ENCODE measurements at places on chromosomes 2 and 18.

DNA sequence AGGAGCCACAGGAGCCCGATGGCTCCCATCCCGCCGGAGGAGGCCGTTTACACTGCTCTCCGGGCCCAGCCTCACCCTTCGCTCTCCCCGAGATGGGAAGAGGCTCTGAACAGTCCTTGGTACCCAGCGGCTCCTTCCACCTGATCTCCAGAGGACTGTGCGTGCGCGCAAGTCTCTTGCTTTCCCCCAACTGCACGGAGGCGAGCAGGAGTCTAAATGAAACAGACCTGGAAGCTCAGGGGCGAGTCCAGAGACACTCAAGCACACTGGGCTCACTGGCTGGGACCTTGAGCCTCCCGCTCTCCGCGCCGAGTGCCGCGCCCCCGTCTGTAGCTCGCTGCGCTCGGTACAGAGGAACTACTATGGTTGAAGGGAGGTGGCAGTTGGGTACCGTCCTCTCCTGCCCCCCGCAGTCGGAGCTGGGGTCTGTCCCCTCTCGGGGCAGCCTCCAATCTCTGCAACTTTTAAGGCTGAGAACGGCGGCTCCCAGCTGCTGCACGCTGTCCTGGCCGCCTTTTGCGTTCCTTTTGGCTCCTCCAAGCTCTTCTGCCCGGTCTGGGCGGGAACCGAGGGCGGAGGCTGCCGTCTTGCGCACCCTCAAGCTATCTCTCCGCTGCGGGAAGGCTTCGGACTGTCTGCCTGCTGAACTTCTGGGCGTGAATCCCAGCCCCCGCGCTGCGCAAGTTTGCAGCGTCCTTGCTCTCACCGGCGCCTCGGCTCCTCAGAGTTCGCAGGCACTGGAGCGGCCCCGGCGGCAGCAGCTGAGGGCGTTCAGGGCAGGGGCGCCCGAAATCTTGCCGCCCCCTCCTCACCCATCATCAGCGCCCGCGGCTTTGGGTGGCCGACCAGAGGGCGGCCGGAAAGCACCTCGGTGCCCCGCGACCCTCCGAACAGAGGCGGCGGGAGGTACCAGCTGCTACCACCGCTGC, 491 bp downstream of the ALK start:
- no peak for DNase-seq

DNA sequence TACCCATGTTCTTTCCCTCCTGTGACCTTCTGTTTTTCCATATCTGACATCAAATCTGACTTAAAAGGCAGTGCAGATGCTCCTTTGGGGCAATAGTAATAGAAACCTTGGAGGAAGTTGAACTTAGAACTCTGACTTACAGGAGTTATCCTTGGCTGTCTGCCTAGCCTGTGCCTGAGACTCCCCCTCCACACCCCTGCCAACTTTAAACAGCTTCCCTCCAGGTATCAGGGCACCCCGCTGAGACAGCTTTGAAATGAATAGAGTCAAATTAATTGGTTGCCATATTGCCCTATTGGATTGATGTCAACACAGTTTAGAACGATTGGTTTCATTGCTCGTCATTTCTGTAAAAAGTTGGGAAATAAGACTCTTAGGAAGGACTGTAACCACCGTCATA, 322.0 kb downstream of the PRKCE start:
- DNase-seq: no peak

- no peak for DNase-seq
Observed at GRCh38 chr18:31010601-31011000, 31.9 kb downstream of the DSC3 start.

- no peak for DNase-seq
Observed at GRCh38 chr2:67848551-67849285, 214.1 kb downstream of the C1D start.

- DNase-seq: no peak
Observed at GRCh38 chr2:124585277-124585676, 560.2 kb downstream of the CNTNAP5 start.

GRCh38 chr2:142872882-142873724, 4.4 kb upstream of the KYNU start:
- no peak for DNase-seq

DNA sequence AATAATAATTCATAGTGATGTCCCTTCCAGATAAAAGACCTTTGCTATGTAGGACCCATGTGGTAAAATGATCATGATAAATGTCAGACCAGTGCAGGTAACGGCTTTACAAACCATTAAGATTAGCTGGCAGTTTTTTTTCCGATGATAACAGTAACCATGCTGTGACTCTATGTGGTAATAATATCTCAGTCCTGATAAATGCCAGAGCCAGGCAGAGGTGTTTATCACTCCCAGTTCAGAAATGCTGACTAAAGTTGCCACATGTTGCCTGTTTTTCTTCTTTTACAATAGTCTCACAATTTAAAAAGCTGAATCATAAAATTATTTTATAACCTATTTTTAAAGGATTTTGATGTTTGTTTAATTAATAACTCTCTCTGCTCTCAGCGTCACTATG, 565.1 kb downstream of the ARHGAP15 start:
- no peak for DNase-seq

DNA sequence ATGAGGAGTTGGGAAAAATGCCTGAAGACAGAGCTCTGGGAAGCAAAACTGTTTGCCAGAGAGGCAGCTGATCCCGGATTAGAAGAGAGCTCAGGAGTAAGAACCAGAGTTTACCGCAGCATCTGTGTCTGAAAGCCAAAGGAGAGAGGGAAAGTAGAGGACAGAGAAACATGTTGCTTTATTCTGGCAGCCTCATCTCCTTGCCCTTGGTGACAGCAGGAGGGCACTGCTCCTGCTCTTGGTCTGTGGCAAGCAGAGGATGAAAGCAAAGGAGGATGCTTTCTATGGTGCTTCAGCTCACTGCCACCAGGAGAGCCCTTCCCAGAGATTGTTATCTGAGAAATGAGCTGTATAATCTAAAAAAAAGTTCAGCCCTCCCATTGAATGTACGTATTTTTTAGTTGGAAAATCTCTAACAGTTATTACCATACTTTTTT, 7.7 kb downstream of the SLC1A4 start:
- no peak for DNase-seq
